ENCODE measurements at places on chromosomes 3 and 15.

DNA sequence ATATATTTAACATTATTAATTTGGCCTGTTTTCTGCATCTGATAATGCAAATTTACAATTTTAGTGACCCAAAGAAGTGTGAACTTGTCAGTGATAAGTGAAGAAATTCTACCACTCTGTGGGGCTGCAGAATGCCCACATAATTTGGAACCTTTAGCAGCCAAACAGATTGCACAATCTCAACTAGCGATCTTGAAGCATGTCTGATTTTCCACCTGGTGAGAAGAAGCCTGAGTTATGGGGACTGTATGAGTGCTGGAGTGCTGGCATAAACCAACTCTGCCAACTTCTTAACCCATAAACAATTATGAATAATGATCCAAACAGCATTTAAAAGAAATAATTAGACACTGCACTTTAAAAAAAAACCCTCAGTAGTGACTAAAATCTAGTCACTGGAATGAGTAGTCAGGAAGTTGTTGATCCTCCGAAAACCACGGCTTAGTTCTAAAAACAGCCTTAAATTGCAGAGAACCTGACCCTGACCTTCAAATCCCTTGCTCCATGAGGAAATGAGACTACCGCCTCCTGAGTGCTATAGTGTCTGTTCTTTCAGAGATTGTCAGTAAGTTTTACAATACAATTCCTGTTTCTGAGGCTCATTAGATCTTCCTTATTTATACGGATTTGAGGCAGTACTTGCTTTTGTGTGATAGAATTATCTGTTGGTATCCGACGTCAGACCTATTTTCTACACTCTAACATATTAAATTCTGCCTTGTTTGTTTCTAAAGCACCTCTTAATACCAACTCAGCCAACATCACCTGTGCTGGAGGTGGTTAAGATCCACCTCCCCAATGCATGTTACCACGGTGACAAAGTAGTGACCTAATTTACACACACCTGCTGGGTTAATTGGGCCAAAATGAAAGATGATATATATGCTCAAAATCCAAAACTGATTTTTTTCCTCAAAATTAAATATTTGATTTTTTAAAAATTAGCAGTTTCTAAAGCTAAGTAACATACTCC is 267.7 kb downstream of the ZBTB20 start:
- DNase-seq: peak; percentile 44

DNA sequence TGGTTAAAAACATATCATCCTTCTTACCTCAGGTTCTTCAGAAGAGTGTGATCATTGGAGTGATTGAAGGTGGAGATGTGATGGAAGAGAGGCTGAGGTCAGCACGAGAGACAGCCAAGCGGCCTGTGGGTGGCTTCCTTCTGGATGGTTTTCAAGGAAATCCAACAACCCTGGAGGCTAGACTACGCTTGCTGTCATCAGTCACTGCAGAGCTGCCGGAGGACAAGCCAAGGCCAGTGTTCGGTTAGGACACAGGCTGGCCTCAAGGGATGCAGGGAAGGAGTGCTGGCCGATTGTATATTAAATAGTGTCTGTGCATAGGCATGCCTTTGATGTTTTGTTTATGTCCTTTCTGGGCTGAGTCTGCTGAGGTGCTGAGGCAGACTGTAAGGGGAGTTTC is 20.2 kb downstream of the QTRT2 start:
- no peak for DNase-seq

- DNase-seq: no peak
Observed at GRCh38 chr3:14448063-14448462, 45.7 kb downstream of the SLC6A6 start.

DNA sequence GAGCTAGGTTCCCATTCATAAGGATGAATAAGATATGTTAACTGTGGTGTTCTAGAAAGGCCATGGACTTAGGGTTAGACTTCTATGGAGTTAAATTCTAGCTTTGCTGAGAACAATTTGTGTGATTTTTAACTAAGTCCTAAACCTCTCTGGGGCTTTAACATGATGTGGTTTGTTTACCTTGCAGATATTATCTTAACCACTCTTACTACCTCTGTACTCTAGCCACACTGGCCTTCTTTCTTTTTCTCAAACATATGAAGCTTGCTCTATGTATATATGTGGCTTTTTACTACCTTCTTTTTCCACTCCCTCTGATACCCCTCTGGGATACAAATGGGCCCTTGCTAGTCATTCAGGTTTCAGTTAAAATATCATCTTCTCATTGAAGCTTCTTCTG is 108.4 kb downstream of the ZNF609 start:
- DNase-seq: no peak

- peak; percentile 18 for DNase-seq
Observed at GRCh38 chr3:160754371-160754854, 1.6 kb upstream of the PPM1L start.

All from activated CD4-positive, alpha-beta T cell treated with anti-CD3 and anti-CD28 coated beads, Interleukin-2, Interleukin-6, amounts not matched to agents 100 ng/mL and 50 ng/mL, durations not matched to agents 16 hours and 8 hours (primary cell).